GM12891 (cell line): ENCODE measurements at places on chromosomes 12 and 14.

GRCh38 chr12:65511912-65512311 is 233.4 kb downstream of the MSRB3 start:
- DNase-seq = no peak

GRCh38 chr12:4006743-4007142 is 133.5 kb upstream of the PARP11 start:
- DNase-seq = no peak

- DNase-seq = peak; percentile 5
Observed at GRCh38 chr14:96987086-96987474, 189.9 kb downstream of the VRK1 start.

- DNase-seq = no peak
Observed at GRCh38 chr14:49982501-49982951, 89.6 kb downstream of the ARF6 start.

DNA sequence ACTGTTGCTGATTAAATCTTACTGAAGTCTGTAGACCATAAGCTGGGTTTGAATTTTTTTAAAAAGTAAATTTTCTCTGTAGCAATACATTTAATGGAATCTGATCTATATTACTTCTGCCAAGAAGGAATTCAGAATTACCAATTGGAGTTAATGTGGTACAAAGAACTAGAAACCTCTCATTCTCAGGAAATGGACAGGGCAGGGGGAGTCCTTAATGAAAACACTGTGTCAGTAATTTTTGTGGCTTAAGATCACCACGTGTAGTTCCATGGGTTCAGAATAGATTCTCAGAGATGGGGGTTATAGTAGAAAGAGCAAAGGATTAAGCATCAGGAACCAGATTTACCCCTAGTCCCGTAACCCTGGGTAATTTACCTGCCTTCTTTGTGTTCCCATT is 30.3 kb downstream of the FBXL14 start:
- DNase-seq = no peak

GRCh38 chr12:116542345-116542956 is 16.7 kb upstream of the MAP1LC3B2 start:
- DNase-seq = no peak

DNA sequence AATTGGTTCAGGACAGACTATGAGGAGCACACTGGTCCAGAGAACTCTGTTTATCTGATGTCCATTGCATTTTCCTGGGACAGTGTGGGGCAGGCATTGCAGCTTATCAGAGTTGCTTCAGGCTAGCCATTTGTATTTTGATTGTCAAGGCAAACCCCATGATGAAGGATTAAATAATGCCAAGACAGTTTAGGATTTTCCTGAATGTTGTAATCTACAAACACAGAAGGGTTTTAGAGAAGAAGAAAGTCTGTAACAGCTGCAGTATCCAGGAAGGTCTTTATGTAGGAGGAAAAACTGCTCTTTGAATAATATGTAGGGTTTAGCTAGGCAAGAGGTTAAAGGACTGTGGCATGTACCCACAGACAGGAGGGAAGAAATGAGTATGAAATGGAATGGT is 32.2 kb upstream of the UNC79 start:
- DNase-seq = no peak

GRCh38 chr12:57579011-57579410 is 12.0 kb upstream of the PIP4K2C start:
- DNase-seq = no peak

DNA sequence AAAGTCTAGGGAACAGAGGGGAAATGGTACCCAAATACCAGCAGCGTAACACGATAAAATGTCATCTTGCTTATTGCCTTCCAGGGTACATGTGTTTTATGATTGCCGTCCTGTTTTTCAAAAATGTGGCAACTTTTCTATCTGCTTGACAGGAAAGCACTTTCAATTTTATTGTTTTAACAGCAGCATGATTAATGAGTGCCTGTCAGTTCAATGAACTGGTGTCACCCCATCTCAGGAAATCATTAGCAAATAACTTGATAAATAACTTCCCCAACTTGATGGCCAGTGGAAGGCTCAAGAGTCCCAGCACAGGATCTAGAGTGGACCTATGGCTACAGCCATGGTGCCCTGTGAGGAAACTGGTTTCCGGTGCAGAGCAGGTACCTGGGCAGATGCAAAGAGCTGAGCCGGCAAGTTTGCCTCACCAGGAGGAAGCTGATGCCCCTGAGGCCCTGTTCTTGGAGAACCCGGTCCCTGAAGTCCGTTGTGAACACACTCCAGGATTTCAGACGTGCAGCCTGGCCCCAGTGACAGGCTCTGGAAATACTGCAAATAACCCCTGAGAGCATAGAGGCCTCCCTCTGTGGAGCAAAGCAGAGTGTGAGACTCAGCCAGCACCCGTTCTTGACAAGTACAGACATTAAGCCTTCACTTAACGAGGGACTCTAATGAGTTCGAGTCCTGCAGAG is 173.5 kb upstream of the SFSWAP start:
- DNase-seq = no peak

- no peak for DNase-seq
Observed at GRCh38 chr12:10940389-10940788, 1.3 kb upstream of the TAS2R14 start.

- no peak for DNase-seq
Observed at GRCh38 chr14:59398841-59399240, 66.3 kb downstream of the GPR135 start.

GRCh38 chr12:123490089-123490488 is 32.1 kb downstream of the SNRNP35 start:
- DNase-seq = no peak

DNA sequence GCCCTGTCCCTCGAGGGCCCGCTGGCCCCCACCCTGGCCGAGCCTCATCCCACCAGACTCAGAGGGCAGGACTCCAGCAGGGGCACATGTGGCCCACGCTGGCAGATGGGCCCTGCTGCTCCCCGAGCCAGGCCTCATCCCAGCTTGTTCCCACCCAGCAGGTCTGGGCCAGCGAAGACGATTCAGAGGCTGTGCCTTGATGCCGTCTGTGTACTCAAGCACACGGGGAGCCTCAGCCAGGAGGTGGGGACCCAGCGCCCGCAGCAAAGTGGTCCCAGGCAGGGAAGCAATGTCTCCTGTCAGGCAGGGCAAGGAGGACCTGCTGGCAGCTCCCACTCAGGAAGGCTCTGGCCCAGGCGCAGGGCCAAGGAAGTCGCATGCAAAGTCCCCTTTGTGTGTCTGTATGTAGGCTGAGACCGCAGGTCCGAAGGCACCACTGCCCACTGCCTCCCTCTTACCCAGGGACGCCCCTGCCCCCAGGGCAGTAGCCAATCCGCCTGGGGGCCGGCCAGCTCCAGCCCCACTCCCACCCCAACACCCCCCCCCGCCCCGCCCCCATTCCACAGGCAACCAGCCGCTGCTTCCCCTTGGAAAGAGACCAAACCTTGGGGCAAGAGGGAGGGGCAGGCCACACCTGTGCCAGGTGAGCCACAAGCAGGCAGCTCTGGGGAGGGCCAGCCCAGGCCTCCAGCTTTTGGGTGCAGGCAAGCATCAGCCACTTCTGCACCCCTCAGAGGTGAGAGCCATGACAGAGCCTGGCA is 9.4 kb downstream of the DEGS2 start:
- no peak for DNase-seq

- DNase-seq = no peak
Observed at GRCh38 chr12:119994892-119995658, 6.0 kb downstream of the BICDL1 start.

GRCh38 chr14:52067873-52068614 is 815 bp downstream of the NID2 start:
- DNase-seq = peak; percentile 29

DNA sequence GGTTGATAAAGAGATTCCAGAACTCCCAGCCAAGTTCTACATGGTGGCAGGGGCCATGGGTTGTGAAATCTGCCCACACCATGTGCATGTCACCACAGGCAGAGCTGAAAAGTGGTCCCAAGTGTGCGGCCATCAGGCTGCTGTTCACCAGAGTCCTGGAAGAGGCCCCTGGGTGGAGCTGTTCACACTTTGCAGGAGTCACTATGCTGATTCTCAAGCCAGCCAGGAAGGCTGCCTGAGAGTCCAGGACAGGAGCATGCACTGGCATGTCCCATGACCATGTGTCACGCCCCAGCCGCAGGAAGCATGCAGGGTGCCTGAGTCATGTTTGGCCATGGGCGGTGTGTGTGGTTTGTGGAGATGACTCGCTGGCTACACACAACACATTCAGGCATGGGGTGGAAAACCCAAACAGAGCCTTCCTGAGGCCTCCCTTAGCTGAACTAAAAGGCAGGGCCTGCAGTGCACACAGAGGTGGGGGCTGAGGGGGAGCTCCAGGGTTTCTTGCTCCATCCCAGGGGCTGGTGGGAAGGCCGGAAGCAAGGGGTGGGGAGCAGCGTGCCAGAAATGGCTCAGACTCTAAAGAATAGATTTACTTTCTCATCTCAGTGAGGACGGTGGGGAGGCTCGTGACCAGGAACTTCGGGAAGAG is 19.4 kb downstream of the ABCB9 start:
- DNase-seq = peak; percentile 72

DNA sequence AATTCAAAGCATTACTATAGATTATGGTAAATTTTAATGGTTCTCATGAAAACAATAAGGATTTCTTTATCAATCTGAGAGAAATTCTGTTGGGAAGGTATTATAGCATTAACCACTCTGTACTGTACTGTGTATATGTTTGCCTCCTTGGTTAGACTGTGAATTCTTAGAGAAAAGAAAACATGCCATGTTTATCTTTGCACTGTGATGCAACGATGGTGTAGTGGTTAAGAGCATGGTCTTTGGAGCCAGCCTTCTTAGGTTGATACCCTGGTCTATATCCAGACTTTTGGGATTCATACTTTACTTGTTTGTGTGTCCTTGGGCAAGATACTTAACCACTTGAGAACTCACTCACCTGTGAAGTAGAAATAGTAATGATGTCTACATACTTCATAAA is 32.2 kb upstream of the NUBPL start:
- DNase-seq = no peak

- no peak for DNase-seq
Observed at GRCh38 chr12:109582636-109583035, 9.0 kb downstream of the MVK start.

DNA sequence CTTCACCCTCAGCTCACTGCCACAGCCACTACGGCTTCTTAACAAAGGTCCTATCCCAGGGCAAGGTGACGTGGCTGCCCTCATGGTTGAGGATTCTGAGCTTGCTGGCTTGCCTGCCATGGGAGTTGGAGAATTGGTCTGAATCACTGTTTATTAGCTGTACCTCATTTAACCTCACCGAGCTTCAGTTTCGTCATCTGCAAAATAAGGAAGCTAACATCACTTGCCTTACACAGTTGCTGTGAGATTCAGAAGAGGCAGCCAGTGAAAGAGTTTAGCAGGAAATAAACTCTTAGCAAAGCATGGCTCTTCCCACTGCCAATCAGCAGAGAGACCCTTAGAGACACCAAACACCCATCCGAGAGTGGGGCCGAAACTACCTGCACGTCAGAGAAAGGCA is 90.1 kb upstream of the KCNA1 start:
- peak; percentile 35 for DNase-seq

- peak; percentile 52 for DNase-seq
Observed at GRCh38 chr12:1830981-1831963, 10.9 kb downstream of the LRTM2 start.

- DNase-seq = no peak
Observed at GRCh38 chr12:3958534-3958933, 85.3 kb upstream of the PARP11 start.

DNA sequence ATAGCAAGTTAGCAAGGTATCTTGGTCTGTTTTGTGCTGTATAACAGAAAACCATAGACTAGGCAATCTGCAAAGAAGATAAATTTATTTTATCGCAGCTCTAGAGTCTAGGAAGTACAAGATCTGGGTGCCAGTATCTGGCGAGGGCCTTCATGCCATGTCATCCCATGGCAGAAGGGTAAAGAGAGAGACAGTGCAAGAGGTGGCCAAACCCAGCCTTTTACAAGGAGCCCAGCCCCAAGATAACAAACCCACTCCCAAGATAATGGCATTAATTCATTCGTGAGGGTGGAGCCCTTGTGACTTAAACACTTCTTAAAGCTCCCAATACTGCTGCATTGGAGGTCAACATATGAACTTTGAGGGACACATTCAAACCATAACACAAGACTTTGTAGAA is 16.9 kb downstream of the RPS29 start:
- no peak for DNase-seq

- no peak for DNase-seq
Observed at GRCh38 chr14:20612403-20612802, 21.2 kb upstream of the RNASE12 start.

DNA sequence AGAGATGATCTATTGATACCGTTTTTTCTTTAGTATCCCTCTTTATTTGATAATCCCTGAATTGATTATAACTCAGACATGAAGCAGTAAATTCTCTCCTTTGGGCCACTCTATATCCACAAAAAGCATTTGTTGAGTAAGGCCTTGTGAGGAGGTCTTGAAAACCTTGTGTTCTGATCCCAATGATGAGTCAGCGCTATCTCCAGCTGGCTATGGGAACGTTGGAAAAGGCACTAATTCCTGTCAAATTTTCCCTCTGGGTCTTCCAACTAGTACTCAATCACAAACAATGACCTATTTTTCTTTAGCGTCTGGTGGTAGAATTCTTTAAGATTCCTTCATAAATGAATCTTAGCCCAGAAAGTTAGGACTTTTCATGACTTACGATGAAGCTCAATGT is 168.4 kb upstream of the LRIG3 start:
- no peak for DNase-seq

GRCh38 chr14:92866181-92866752 is 56.7 kb upstream of the CHGA start:
- no peak for DNase-seq

DNA sequence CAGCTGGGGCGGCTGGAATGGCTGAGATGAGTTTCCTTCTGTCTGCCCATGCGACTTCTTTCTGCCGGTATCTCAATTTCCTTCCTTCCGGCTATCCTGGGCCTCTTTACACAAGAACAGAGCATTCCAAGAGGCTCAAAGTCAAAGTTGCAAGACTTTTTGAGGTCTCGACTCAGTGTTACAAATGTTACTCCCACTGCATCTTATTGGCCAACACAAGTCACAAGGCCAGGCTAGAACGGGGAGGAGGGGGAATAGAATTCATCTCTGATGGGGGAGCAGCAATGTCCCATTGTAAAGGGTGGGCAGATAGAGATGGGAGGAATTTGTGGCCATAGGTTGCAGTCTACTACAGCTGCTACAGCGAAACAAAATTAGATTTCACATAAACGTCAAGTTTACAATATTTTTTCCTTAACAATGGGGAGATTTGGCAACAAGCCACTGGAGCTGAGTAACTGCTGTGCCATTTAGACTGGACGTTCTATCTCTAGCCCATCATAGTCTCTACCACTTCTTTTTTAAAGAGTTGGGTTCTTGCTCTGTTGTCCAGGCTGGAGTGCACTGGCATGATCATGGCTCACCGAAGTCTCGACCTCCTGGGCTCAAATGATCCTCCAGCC is 9.5 kb upstream of the NYNRIN start:
- no peak for DNase-seq

- DNase-seq = no peak
Observed at GRCh38 chr12:132522592-132523380, 32.8 kb downstream of the FBRSL1 start.

DNA sequence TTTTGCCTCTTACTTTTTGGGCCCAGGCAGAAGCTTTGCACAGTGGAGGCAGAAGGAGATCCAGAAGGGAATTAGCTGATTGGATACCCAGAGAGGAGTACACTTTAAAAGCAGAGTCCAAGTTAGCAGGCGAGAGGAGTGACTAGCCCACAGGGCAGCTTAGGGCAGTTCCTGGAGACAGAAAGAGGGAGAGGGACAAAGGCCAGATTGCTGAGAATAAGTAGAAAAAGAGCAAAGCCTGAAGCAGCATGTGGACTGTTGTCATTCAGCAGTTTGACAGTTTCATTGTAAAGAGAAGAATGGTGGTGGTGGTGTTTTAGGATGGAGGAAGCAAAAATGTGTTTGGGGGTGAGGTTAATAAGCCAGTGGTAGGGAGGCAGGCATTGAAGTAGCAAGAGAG is 95.1 kb downstream of the PELI2 start:
- DNase-seq = no peak
